Stimulated activated CD8-positive, alpha-beta memory T cell treated with anti-CD3 and anti-CD28 coated beads, Interleukin-4, amount 100 ng/mL, for 24 hours (primary cell): ENCODE measurements at places on chromosomes 5 and 9.

DNA sequence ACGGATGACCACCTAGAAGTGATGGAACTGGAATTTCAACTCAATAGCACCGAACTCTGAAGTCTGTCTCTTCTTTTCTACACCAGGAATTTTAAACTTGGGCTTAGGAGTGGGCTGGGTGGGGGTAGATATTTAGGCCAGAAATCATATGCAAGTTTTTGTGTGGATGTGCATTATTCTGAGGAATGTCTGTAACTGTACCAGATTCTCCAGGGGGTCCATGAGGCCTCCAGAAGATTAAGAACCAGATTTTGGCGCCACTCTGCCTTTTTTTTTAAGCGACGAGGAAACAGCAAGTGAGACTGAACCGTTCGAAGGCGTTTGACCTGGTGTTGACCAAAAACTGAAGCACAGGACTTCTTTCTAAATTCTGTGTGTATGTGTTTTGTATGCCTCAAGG lies 88.8 kb upstream of the TTC23L start:
- no peak for DNase-seq

DNA sequence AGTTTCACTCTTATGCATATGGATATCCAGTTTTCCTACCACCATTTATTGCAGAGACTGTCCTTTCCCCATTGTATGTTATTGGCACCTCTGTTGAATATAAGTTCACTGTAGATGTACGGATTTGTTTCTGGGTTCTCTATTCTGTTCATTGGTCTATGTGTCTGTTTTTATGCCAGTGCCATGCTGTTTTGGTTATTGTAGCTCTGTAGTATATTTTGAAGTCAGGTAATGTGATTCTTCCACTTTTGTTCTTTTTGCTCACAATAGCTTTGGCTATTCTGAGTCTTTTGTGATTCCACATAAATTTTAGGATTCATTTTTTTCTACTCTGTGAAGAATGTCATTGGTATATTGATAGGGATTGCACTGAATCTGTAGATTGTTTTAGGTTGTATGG lies 26.1 kb upstream of the CCNB1 start:
- DNase-seq: no peak

GRCh38 chr9:108478431-108479332 lies 377.1 kb downstream of the ACTL7B start:
- no peak for DNase-seq

- DNase-seq: no peak
Measured at GRCh38 chr5:170626507-170627150, 122.8 kb downstream of the KCNIP1 start.
